ENCODE measurements at places on chromosomes 7 and 10.

DNA sequence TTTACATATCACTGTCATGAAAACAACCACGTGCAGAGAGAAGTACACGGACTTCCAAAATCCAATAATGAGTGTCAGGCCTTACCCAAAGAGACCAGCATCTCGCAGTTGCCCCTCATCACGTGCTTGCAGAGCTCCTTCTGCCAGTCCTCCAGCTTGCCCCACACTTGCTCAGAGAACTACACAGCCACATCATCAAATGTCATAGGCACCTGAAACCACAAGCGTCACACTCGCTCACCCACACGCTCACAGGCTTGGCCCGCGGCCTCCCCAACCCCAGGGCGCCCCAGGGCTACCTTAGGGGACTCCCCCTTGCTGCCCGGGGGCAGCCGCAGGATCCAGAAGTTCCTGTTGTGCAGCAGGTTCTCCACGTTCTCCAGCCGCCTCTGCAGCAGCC is 123.4 kb upstream of the ZNF746 start:
- no peak for DNase-seq

- no peak for DNase-seq
Observed at GRCh38 chr7:7918736-7919448, 49.7 kb upstream of the GLCCI1 start.

GRCh38 chr10:75410132-75411005 is 8.8 kb upstream of the ZNF503 start:
- DNase-seq: no peak

GRCh38 chr10:62665771-62666170 is 138.7 kb upstream of the ADO start:
- no peak for DNase-seq

GRCh38 chr7:134991469-134992339 is 5.4 kb downstream of the AGBL3 start:
- no peak for DNase-seq

GRCh38 chr7:13262929-13263530 is 575.6 kb downstream of the ARL4A start:
- DNase-seq: peak; percentile 47

GRCh38 chr10:71817831-71818655 is 33.0 kb downstream of the PSAP start:
- no peak for DNase-seq

GRCh38 chr10:121516093-121516865 is 82.0 kb downstream of the FGFR2 start:
- DNase-seq: peak; percentile 60

GRCh38 chr7:31695859-31696614 is 9.0 kb downstream of the PPP1R17 start:
- DNase-seq: no peak

Data from RPMI8226 (cell line).